ENCODE measurements at places on chromosomes 11 and 22.

DNA sequence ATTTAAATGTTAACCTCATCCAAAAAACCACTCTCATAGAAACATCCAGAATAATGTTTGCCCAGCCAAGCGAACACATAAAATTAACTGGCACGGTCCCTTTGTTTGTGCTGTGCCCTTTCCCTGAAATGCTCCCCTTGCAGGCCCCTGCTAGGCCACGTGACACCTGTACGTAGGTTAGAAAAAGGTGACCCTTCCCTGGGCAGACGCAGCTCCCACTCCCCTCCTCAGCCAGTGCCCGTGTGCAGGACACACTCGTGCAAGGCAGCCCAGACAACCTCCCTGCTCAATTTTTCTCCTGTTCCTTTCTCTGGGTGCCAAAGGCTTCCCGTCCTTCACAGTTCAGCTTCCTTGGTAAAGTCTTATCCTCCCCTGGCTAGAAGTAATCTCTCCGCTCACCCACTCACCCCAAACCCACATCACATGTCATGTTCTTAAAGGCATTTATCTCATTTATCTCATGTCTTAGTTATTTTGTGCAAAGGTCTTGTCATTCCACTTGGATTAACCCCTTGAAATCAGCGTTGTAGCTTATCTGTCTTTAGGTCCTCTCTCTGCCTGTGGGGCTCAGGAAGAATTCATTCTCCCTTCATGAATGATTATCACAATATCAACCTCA lies 20.7 kb downstream of the FAM83F start:
- no peak for DNase-seq

GRCh38 chr11:58927393-58928106 lies 11.7 kb upstream of the GLYATL1 start:
- DNase-seq, result no peak

GRCh38 chr11:58490827-58491226 lies 17.1 kb downstream of the OR5B21 start:
- DNase-seq, result no peak

DNA sequence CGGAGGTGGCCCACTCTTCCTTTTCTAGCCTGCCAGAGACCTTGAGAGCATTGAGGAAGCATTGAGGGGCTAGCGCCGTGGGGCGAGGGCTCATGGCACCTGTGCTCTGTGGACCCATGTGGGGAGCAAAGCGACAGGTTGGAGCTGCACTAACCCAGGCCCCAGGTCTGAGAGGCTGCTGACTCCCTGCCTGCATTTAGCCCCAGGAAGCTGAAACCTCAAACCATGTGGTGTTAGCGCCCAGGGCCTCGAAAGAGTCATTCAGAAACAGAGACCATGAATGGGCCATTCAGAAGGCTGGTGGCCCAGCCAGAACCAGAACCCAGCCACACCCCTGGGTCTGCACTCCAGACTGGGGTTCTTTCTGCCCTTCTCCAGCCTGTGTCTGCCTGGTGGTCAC lies 88.6 kb downstream of the BCR start:
- DNase-seq, result no peak

DNA sequence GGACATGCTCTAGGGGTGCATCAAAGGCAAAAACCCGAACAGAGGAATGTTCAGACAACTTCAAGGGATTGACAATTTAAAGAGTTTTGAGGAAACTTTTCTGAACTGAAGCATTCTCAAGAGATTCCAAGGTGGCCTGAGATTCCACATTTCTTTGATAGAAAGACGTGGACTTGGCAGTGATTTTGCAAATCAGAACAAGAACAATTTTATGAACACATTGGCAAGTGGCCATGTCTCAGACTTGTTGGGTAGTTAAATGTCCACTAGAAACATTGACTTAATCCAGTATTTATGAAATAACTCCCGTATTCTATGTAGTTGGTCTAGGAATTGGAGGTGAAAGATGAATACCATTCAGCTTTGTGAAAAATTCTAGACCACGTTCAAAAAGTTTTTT lies 13.8 kb downstream of the NCAM1 start:
- no peak for DNase-seq

DNA sequence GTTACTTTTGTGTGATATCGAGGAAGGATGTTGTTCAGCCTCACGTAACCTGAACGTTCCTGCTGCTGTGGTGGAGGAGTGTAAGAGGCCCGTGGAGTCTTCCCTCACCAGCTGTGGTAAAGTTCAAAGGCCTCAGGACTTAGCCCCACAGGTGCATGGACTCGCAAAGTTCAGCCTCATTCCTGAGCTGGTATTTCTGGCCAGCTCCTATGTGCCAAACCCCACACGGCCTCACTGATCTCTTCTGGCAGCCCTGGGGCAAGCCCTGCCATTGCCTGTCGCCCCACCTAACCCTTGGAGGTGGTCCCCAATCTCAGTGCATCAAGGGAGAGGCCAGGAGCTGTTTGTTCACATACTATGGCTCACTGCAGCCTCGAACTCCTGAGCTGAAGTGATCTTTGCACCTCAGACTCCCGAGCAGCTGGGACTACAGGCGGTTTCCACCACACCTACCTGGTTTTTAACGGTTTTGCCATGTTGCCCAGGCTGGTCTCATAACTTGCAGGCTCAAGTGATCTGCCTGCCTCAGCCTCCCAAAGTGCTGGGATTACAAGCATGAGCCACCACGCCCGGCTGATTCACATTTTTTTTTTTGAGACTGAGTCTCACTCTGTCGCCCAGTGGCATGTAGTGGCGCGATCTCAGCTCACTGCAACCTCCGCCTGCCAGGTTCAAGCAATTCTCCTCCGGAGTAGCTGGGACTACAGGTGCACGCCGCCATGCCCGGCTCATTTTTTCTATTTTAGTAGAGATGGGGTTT lies 2.2 kb downstream of the PHRF1 start:
- no peak for DNase-seq

DNA sequence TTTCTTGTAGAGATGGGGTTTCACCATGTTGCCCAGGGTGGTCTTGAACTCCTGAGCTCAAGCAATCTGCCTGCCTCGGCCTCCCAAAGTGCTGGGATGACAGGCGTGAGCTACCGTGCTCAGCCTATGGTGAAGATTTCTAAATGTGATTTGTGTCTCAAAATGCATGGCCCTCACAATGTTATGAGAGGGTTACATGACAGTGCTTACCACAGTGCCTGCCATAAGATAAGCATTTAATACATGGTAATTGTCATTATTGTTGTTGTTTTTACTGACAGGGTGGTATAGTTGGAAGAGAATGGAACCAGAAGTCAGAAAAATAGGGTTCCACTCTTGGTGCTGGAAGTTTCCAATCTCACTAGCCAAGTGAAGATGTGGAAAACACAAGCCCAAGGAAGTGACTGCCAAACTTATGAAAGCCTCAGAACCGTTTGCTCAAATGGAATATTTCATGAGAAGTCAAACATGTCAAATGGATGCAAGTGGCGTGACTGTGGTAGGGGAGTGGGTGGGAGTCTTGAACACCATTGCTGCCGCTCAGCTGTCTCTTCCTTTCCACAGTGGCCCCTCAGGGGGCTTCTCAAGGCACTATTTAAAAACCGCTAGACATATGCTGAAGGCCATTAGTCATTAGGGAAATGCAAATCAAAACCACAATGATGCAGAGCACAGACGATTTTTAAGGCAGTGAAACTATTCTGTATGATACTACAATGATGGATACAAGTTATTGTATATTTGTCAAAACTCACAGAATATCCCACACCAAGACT lies 29.1 kb upstream of the LMO2 start:
- no peak for DNase-seq

DNA sequence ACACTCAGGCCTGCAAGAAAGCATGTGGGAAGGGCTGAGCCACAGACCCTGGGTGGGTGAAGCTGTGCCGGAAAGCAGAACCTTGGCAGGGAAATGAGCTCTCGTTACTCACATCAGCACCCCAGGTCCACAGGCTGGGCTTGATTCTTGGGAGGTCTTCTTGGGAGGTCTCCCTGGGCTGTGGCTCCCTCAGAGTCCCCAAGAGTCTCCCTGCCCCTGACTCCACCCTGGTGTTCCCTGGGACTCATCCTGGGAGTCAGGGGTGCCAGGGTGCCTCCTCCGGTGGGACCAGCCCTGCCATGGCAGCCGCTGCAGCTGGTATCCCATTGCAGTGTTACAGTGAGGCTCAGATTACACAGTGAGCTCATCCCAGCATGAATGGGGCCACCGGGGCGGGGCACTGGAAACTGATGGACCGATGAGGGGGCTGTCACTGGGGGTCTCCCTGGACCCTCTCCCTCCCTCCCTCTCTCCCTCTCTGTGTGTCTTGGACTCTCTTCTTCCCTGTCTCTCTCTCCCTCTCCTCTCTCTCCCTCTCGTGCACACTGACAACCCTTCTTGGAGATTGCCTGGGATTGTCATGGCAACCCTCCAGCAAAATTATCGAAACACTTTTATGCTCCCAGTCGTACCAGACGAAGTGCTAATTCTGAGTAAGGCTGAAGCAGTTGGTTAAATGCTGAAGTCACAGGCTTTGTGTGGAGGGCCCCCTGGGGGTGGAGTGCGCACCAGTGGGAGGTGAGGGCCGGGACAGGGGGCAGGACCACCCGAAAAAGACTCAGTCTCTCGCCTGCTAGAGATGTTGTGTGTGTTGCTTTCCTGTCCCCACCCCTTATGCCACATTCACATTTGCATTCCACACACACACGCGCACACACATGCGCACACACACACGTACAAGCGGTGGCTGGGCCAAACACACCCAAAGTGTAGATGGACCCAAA lies 8.6 kb upstream of the C11orf96 start:
- no peak for DNase-seq

- DNase-seq, result no peak
Measured at GRCh38 chr11:5242933-5243815, 6.5 kb downstream of the HBG1 start.

DNA sequence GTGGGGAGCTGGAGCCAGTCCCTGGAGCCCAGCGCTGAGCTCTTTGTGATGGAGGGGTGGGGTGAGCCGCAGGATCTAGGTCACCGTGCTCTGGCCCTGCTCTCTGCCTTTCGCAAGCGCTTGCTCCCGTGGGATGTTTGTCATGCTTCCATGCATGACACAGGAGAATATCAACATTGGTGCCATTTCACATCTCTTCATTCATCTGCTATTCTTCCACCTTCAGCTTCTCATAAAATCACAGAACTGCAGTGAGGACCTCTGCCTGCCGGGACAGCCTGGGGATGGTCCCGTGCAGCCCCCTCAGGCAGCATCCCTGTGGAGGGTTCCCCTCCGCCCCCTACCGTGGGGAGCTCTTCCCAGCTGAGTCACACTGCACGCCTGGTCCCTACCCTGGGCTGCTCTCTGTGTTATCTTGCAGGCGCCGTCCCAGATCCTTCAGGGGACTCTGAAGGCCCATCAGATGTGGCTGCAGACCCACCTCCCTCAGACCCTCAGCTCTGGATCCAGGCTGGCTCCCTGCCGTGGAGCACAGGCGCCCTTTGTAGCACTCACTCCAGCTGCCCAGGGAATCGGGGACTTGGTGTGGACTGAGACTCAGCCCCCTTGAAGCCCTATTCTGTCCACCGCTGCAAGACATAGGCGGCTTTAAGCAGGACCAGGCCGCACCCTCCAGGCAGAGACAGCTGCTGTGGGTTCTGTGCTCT lies 5.1 kb upstream of the SEPTIN5 start:
- no peak for DNase-seq

- DNase-seq, result no peak
Measured at GRCh38 chr11:64809781-64810241, 540 bp downstream of the MEN1 start.

DNA sequence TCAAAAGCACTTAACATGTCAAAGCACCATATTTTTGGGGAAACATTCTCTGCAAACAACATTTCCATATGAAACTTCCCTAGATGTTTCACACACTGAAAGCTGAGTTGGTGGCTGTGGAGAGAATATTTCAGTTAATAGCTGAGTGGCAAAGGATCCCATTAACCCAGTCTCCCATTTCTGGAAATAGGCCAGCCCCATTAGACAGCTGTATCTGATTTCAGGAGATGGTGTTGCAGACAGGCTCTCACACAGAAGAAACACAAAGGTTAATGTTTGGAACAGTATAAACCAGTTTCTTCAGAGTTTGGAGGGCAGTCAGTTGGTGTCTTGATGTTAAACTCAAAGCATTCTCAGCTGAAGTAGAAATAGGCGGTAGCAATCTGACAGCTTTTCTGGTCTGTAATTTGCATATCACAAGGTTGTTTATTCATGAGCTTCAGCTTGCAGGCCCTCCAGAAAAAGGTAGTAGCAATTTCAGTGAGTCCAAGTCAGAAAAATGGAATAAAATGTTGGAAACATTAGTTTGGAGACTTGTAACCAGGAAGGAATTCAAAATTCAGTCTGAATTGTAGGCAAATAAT lies 15.5 kb upstream of the ZBTB44 start:
- DNase-seq, result no peak

GRCh38 chr11:95229199-95229992 lies 1.6 kb downstream of the SESN3 start:
- no peak for DNase-seq

- no peak for DNase-seq
Measured at GRCh38 chr11:6319704-6320410, 444 bp downstream of the CAVIN3 start.

- DNase-seq, result no peak
Measured at GRCh38 chr11:122491509-122491908, 164.0 kb upstream of the UBASH3B start.

DNA sequence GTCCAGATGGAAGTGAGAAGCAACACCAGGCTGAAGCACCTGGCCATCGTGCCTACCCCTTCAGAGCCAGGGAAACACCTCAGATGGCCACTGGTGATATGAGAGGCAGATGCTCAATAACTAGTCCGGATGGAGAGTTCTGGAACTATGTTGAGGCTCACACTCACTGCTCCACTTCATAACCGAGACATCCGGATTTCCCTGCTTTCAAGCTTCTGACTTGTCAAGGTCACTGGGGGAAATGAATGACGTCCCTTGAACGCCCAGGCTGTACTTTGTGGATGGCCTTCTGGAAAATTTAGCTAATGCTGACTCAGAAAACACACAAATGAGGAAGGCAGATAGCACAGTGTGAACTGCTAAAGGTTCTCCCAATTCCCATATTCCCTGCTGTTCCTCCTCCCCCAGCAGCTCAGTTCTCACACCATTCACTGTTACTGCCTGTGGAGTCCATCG lies at the start of gene LYVE1:
Gene LYVE1 (minus strand): TSS at position 180 of the 456 bp plus-strand sequence. CDS start 133 bp downstream, at position 47.
- DNase-seq, result no peak

DNA sequence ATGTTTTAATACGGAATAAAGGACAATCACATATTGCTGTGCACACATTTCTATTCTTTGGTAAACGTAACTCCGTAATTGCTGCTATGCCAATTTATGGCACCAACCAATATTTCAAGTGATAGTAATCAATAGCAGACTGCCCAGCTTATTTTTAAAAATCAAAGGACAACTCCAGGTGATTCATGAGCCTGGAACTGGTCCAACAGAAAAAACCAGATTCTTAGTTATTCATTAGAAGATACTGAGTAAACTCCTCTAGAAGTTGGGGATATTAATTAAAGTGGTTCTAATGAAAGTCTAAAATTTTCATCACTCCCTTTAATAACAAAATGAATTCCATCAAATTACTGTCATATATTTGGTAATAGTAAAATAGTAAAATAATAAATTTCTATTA lies 9.4 kb upstream of the OR52H1 start:
- DNase-seq, result no peak
